ENCODE measurements at places on chromosomes 7 and 10.

DNA sequence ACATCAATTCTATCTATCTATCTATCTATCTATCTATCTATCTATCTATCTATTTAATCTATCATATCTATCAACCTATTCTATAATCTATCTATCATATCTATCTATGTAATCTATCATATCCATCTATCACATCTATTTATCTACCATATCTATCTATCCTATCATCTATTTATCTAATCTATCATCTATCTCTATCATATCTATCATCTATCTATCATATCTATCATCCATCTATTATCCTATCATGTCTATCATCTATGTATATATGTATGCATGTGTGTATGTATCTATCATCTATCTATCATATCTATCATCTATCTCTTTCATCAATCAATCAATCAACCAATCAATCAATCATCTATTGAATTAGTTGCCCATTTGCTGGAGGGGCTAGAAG lies 159.3 kb upstream of the GALNT17 start:
- DNase-seq: no peak

DNA sequence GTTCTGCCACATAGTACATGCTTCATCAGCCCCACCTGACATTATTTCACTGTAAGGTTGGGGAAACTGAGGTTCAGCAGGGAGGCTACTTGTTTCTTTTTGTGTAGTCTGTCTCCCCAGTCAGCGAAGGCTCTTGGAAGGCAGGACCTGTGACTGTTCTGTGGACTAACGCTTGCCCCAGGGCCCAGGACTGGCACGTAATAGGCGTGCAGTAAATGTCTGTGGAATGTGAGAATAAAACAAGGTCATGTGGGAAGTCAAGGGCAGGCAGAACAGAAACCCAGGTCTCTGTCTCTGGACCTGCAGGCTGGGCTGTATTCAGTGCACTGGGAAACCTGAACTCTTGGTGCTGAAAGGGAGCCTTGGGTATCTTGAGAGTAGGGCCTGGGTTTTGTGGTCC lies 168.7 kb downstream of the RPS24 start:
- DNase-seq: no peak

DNA sequence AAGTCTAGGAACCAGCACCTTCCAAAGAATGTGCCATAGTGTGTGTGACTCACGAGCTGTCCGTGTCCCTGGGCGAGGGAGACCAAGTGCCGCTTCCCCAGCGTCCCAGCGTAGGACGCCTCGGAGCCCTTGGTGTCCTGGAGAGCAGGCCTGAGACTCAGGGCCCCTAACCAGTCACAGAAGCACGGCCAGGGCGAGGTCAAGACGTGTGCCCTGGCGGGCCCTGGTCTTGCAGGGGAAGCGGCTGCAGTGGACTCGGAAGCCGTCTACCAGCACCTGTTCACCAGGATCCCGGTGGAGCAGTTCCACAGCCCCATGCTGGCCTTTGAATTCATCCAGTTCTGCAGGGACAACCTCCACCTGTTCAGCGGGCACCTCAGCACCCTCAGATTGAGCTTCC lies 10.6 kb downstream of the AP5Z1 start:
- no peak for DNase-seq

DNA sequence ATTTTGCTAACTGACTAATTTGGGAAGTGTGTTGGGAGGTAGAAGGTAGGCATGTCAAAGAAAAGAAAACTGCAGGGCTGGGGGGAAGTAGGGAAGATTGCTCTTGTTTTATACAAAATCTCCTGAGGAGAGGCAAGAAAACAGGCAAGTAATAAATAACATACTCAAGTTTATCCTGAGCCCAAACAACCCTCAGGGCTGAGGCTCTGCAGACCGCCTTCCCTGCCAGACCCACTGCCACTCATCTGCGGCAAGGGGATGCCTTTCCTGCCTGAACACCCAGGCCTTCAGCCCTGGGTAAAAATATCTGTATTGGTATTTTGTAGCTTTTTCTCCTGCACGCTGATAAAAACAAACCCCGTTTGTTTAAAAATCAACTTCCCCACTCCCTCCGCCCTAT lies 399.8 kb upstream of the NFE2L3 start:
- DNase-seq: no peak

DNA sequence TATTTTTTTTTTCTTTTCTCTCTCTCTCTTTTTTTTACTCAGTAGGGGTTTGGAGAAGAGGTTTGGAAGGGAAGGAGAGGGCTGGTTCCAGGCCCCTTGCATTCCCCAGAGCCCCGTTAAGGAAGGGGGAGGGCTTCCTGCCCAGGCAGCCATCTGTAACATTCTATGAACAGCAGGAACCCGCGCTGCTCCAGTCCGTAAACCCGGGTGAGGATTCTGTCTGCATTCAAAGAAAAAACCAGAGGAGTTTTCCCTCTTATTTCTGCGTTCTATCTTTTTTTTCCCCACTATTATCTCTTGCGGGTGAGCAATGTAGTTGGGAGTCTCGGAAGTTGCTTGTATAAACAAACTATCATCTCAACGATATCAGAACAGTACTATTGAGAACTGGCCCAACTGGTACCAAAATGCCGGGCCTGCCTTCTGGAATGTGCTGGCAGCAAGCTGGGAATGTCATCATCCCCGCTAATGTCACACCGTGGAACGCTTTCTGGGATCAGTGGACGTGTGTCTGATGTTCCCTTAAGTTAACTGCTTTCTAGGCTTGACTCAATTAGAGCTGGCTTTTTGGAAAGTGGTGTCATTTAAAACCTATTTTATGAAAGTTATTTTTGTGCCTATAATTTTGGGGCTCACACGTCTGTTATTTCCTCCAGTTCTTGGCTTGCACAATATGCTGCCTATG lies 153.1 kb upstream of the MEOX2 start:
- peak; percentile 89 for DNase-seq

DNA sequence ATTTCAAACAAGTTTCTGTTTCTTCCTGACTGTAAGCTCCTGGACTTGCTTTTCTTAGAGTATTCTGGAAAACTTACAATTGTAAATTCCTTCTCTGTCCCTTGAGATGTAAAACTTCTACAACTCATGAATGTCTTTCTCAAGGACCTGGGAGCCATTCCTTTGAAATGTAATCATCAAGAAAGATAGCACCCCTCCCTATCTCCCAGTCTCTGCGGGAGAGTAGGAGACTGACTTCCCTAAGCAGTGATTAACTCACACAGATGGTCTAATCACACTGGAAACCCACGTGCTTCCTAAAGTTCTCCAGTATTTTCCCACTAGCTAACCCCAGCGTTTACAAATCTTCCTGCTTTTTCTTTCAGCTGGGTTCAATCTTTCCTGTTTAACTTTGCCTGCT lies 549.4 kb downstream of the SORCS1 start:
- DNase-seq: no peak

DNA sequence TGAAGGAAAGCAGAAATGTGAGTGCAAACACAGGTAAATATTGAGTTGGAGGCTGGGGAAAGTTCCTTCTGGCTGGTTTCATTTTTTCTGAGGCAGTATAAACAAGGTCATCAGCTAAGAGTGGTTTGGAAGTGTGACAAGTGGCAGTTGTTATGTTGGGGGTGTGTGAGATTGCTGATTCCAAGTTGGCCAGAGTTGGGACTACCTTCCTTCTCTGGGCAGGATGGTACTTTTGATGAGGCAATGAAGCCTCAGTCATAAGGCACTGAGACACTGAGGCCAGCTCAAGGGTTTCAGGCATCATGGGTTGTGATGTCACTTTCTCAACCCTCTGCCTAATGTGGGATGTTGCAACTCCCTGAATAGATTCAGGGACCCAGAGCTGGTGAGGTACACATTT lies 8.2 kb upstream of the PTTG1IP2 start:
- DNase-seq: no peak
